ENCODE measurements at places on chromosomes 16 and 17.

DNA sequence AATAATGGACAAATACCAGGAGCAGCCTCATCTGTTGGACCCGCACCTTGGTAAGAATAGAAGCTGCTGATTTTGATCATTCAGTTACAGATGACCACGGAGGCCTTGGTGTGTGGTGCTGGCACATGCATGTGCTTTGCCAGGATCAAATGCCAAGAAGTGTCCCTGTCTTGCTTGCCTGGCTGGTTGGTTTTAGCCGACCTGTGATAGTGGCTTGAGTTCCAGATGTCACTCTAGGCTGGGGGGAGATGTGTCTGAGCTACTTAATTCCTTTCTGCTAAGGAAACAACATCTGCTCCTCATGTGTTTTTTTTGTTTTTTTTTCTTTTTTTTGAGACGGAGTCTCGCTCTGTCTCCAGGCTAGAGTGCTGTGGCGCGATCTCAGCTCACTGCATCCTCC lies 4.3 kb downstream of the TBCD start:
- DNase-seq: no peak

- DNase-seq: no peak
Measured at GRCh38 chr16:68289621-68290329, 21.0 kb downstream of the SLC7A6OS start.

- no peak for DNase-seq
Measured at GRCh38 chr16:8989099-8989878, 25.6 kb upstream of the USP7 start.

- DNase-seq: no peak
Measured at GRCh38 chr16:85570213-85570734, 42.8 kb upstream of the GSE1 start.

- DNase-seq: no peak
Measured at GRCh38 chr16:50335196-50335958, 33.4 kb downstream of the BRD7 start.

GRCh38 chr17:1683459-1683858 lies 1.2 kb downstream of the PRPF8 start:
- DNase-seq: no peak

DNA sequence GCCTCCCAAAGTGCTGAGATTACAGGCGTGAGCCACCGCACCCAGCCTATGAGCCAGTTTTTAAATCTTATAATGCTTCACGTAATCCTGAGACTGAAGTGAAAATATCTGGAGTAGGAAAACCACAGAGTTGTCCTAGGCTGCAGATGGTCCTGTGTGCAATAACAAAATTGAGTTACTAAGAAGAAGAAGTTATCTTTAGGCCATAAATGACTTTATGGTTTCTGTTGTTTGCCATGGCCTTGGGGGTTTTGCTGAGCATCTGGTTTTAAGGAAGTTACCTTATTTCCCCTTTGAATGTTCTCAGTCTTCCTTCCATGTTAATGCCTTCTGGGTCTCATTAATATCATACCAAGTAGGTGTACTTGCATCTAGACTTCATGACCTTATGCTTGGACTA lies 16.5 kb downstream of the NMT1 start:
- DNase-seq: no peak

- no peak for DNase-seq
Measured at GRCh38 chr16:82364690-82365089, 194.7 kb upstream of the MPHOSPH6 start.

GRCh38 chr16:71536752-71537499 lies 10.7 kb downstream of the CHST4 start:
- DNase-seq: no peak

- DNase-seq: no peak
Measured at GRCh38 chr17:4748686-4749085, 9.0 kb upstream of the CXCL16 start.

DNA sequence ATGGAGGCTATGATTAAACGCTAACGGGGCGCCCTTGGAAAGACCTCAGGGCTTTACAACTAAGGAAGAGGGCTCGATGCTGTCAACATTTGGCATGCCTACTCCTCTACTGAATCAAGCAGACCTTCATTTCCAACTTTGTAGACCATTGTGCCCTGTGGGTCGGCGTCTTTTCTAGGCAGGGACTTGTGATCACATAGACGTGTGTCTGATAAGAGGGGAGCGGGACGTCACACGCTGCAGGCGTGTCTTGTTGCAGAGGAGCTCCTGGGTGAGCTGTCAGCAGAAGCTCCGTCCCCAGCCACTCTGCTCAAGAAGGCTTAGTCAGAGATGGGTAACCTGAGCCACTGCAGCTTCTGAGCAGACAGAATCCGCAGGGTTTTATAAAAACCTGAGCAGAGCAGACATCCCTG lies 2.8 kb downstream of the MAPK8IP3 start:
- DNase-seq: no peak

DNA sequence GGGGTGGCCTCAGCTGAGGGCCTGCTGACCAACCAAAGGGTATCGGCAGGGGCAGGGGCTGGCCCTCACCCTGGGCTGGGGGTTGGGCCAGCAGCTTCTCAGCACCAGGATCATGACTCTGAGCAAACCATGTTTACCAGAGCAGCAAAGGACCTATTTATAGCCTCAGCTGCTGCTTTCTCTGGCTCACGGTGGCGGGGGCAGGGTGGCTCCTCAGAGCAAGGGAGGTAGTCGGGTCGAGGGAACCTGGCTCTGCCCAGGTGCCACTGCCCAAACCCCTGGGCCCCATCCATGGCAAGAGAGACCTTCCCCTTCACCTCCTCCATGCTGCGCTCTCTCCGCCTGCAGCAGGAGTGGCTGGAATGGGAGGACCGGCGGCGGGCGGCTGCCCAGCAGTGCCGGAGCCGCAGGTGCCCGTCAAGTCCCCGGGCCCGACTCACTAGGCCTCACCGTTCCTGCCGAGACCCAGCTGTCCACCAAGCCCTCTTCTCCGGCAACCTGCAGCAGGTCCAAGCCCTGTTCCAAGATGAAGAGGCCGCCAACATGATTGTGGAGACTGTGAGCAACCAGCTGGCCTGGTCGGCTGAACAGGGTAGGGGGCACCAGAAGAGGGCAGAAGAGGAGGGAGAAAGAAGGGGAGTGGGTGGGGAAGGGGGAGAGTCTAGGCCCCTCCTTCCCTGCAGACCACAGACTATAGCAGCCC lies at the start of gene ASB16:
Gene ASB16, plus strand, starts transcription at position 206 of the 703 bp plus-strand sequence. Its CDS starts 86 bp downstream, at position 292.
- DNase-seq: no peak

DNA sequence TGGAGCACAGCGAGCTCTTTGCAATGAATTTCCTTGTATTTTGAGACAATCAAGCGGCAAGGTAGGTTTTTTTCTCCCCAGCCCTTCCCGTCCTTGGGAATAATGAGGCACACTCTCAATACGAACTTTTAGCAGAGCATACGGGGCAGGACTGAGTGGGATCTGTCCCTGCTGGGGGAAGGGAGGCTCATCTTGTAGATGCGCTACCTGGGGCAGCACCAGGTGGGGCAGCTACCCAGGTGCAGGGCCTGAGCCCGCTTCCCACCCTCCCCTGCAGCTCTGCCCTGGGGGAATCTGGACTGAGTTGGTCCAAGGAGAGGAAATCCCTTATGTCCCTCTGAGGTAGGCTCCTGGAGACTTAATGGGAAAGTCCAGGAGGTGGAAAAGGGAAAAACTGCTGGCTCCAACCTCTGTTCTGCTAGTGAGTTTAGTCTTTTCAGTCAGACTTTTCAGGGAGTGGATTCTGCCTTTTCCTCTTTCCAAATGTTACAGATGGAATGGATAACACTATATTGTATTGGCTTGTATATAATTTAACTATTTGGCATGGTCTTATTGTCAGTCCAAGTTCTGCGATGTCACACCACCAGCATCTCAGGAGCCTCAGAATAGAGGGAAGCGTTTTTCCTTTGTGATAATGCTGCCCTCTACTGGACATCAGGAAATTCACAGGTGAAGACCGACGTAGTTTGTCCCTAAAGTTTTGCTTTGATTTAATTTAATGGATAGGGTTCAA lies 9.6 kb upstream of the CES1 start:
- no peak for DNase-seq

GRCh38 chr16:85698935-85699558 lies 10.3 kb upstream of the GINS2 start:
- no peak for DNase-seq

DNA sequence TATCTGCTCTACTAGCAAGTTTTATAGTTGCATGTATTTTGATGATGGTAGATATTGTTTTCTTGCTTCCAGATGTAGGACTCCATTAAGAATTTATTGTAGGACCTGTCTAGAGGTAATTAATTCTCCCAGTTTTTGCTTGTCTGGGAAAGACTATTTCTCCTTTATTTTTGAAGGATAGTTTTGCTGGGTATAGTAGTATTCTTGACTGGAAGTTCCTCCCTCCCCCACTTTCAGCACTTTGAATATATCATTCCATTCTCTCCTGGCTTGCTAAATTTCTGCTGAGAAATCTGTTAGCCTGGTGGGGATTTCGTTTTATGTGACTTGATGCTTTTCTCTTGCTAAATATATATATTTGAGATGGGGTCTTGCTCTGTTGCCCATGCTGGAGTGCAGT lies 8.0 kb upstream of the PHB1 start:
- DNase-seq: no peak

GRCh38 chr17:78993241-78993956 lies 13.7 kb upstream of the LGALS3BP start:
- no peak for DNase-seq

GRCh38 chr17:71995590-71995989 lies 125.2 kb upstream of the SOX9 start:
- no peak for DNase-seq
